ENCODE measurements at places on chromosomes 11 and 22. TPM values are rescaled to one million over a fixed set of nuclear protein-coding genes. Genes with fewer than 3 reads are reported as not detected.

The FZD4 gene
- 151 TPM for total RNA-seq

The WBP2NL gene
- total RNA-seq = 0.07 TPM

The RIC3 gene
- not detected for total RNA-seq

The IGSF9B gene
- not detected for total RNA-seq

The TFIP11 gene
- total RNA-seq = 29.4 TPM

The APOA4 gene
- total RNA-seq = not detected

The OR4D5 gene
- not detected for total RNA-seq

The SCGB2A2 gene
- total RNA-seq = not detected

The KDM4D gene
- total RNA-seq = 0.64 TPM

The OR5B21 gene
- total RNA-seq = not detected

The CHRM4 gene
- 0.07 TPM for total RNA-seq

The CALCA gene
- not detected for total RNA-seq

The TMEM151A gene
- not detected for total RNA-seq

The PKDREJ gene
- total RNA-seq = not detected

The RNASEH2C gene
- total RNA-seq = 92.3 TPM

The TMEM41B gene
- total RNA-seq = 35.7 TPM

The TRIM6 gene
- 4.7 TPM for total RNA-seq

The CASP5 gene
- total RNA-seq = not detected

The CARS1 gene
- 44.1 TPM for total RNA-seq

The MIAT gene
- total RNA-seq = 0.07 TPM

The NLRP14 gene
- total RNA-seq = not detected

The TRPM5 gene
- not detected for total RNA-seq

The TUB gene
- 0.25 TPM for total RNA-seq

The FOLR2 gene
- not detected for total RNA-seq

The RGL4 gene
- total RNA-seq = not detected

The OR56A1 gene
- not detected for total RNA-seq

The C11orf16 gene
- not detected for total RNA-seq

The TRIM48 gene
- total RNA-seq = not detected
